SW 1271 (cell line): ENCODE measurements at places on chromosomes 4 and X.

DNA sequence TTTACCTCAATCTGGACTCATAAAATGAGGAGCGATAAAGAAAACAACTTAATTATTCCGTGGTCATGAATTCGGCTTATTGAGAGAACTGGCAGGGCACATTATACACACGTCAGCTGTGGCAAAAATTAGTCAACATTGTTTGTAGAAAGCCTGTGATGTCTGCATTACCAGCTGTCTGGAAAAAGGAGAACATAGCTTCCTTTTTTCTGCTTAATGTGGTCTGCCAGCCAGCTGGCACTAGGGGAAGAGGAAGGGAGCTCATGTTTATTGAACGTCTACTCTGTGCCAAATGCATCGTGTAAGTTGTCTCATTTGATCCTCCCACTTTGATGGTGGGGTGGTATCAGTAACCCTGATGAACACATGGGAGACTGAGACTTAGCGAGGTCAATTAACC lies 367.6 kb downstream of the ARHGAP24 start:
- no peak for DNase-seq

DNA sequence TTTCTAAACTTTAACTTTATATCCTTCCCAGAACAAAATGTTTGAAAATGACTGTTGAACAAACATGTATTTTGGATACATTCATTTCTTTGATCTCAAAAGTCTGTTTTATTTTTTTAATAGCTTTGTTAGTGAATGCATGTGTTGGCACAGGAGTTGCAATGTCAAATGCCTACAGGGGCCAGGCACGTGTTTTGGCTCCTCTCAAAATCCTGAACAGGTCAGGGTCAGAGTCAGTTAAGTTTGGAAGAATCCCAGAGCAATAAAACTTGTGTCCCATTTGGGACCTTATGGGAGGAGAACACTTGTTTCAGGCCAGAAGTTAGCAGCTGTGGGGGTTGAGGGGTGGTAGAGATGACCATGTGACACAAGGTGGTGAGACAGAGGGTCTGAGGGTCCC lies 29.0 kb upstream of the CCDC110 start:
- DNase-seq, result no peak

DNA sequence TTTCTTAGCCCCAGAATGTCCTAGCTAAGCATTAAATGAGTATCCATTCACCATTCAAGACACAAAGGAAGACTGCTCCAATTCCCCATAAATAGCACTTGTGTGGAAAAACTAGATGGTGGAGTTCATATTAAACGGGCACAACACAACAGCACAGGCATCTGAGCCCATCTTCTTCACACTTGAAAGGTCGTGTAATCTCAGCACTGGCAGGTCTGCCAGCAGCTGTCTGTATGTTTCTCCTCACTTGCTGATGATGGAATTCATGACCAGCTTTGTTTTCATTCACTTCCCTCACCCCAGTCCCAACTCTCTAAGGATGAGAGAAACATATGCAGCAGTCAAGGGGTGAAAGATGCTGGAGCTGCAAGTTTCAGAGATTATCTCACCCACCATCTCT lies 148.7 kb downstream of the AFAP1 start:
- no peak for DNase-seq

DNA sequence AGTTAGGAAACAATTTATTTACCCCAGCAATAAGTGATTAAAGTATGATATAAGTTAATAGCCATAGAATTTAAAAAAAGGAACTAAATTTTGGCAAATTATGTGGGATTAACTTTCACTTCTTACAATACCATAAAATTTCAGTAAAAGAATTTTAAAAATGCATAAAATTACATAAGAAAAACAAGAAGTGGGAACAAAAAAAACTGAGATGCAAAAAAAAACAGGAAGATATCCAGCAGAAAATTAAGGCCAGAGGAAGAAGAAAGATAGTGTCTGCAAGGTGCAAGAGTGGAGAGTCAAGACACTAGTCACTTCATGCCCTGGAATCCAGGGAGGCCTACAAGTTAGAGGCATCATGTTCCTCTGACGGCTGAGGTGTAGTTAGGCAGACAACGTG lies 184.2 kb downstream of the GASK1B start:
- no peak for DNase-seq

GRCh38 chrX:134377537-134377936 lies 82.4 kb upstream of the HPRT1 start:
- peak; percentile 3 for DNase-seq

GRCh38 chr4:105988671-105989070 lies 93.4 kb downstream of the NPNT start:
- DNase-seq, result no peak

GRCh38 chrX:15204130-15204751 lies 65.6 kb downstream of the ASB9 start:
- no peak for DNase-seq

GRCh38 chr4:20679951-20680350 lies 20.3 kb upstream of the PACRGL start:
- DNase-seq, result no peak

GRCh38 chr4:64417974-64418373 lies 8.7 kb upstream of the TECRL start:
- no peak for DNase-seq

- no peak for DNase-seq
These were observed 393.5 kb downstream of the GPM6A start for GRCh38 chr4:175418516-175418915.

DNA sequence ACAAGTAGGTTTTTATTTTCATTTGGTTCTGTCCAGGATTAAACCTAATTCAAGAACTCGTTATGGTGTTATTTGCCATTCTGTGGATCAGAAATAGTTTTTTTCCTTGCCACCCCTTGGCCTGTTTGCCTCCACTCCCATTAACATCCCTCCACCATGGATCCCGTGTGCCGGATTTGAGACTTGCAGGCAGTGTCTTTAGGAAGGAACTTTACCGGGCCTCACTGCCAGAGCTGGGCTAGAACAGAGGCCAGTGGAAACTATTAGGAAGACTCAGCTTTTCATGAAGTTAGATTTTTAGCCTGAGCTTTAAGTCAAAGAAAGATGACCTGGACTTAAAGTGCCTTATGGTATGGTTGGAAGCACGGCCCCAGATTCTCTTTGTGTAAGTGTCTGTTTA lies 2.4 kb downstream of the KLHL2 start:
- no peak for DNase-seq

- DNase-seq, result no peak
These were observed 61.2 kb downstream of the METTL14 start for GRCh38 chr4:118746251-118746919.

- DNase-seq, result peak; percentile 18
These were observed 6.2 kb upstream of the CXCL13 start for GRCh38 chr4:77599378-77599777.

DNA sequence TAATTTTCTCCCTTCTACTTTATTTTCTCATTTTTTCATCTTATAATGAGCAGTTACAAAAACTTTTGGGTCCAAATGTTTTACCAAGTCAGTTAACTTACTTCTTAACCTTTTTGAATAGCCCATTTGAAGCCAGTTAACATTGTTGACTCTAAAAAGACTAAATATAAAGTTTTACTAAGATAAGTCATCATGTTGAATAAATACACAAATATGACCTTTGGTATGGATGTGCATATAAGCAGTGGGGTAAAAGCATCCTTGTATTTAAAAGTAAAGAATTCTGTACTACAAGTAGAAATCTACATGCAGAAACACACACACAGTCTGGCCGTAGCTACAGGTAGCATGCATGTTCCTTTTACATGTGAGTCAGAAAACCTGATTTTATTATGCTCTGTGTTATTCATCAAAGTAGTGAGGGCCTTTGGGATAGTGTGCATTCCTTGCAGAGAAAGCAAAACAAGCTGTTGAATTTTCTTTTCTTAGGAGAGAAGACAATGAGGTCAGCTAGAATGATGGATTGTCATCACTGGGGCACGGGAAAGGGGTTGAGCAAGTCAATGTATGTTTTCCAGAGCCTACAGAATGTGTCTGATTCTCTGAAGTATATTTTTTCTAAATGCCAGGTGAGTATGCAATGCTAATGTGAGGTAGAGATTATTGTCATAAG lies 533.2 kb upstream of the AGA start:
- no peak for DNase-seq

- no peak for DNase-seq
These were observed 276.9 kb upstream of the TACR3 start for GRCh38 chr4:103996637-103997036.

GRCh38 chrX:150308532-150309157 lies 54.5 kb upstream of the MAMLD1 start:
- no peak for DNase-seq

- no peak for DNase-seq
These were observed 355 bp downstream of the SCML1 start for GRCh38 chrX:17737710-17737985.

DNA sequence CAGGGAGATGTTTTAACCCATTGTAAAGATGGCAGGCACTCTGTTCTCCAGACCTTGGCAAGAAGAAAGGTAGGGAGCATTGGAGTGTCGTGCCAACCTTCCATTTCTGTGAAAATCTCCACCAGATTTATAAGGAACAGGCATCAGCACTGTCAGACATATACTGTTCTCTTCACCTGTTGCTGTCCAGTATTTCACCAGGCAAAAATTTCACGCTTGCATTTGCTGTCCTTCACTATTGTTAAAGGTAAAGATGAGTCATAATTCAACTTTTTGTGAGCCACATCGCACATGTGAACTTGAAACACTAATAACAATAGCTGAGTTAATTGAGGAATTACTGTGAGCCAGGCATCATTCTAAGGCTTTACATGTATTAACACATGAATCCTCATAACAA lies 203.4 kb downstream of the ENOX2 start:
- no peak for DNase-seq

GRCh38 chr4:67894659-67895058 lies 10.9 kb upstream of the TMPRSS11D start:
- no peak for DNase-seq

DNA sequence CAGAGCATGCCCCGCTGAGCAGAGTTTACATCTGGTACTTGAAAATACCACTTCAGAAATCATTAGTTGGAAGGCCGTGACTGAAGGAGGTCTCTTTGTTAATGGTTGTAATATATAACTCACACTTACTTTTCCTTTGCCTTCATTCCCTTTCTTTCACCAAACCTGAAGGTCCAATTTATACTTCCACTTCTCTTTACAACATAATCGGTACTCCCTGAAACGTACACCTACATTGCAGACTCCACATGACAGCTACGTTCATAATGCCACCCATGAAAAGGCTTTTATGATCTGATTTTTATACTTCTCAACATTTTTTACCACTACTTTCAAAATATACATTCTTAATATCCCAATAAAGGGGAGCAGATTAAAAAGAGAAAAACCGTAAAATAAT lies 298.7 kb downstream of the C4orf33 start:
- no peak for DNase-seq

DNA sequence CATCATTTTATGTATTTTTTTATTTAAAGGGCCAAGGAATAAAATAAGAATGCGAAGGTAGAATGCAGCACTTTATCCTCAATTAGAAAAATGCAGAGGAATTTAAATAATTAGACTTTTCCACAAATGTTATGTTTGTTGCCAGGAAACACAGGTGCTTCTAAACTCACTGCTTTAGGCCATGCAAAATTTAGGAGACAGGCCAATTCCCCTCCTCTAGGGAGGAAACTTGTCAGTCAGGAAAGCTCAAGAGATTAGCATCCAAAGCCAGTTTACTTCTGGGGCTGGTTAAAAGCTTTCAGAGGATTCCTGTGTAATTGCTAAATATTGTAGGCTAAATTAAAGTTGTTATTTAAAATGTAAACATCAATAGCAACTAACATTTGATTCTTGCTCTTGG lies 124.5 kb downstream of the DMD start:
- DNase-seq, result no peak

DNA sequence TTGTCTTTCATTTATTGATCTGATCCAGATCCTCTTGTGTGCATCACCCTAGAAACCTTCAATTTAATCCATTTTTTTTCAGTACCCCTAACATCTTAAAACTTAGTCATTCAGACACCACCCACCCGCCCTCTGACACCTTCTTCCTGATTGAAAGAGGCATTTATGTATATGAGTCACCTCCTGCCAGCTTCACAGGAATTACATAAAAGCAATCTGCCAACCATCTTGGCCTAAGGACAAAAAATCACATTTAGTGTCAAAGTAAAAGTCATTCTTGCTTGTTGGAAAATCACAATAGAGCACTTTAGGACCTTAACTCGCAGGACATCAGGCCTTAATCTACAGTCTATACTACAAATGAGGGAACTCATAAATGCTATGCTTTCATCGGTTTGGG lies 52.1 kb downstream of the NDST3 start:
- peak; percentile 4 for DNase-seq

DNA sequence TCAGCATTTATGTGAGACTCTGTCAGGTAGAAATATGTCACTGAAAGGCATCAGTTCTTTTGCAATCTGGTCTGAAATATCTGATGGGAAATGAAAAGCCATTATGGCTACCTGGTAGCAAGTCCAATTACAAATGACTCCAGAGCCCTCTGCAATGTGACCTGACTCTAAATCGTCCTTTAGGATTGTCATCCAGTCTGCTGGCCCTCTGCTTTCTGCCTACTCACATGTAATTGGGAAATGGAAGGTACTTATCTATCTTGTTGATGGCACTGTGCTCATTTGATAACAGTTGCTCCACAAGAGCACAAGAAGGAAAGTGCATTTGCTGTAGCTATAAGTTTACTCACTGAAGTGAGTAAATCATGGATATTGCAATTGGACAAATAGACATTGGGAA lies 799.8 kb downstream of the RAPGEF2 start:
- no peak for DNase-seq

GRCh38 chr4:139246166-139246565 lies 33.9 kb downstream of the MGARP start:
- no peak for DNase-seq

- no peak for DNase-seq
These were observed 151.4 kb downstream of the ZNF518B start for GRCh38 chr4:10305816-10306215.

DNA sequence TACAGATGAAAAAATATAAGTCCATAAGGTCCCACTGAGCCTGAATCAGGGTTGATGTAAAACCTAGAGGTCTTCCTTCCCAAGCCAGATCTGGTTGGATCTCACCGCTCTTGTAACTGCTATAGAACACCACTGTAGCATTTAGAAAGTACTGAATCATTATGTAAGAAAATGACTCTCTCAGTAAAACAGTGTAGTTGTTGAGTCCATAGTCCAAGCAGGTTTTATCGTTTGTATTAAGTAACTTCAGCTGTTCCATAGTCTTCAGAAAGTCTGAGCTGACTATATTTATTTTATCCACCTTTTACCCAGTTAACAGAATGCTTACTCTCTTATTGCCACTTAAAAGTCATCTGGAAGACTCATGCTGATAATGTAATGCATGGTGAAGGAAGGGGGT lies 82.2 kb downstream of the POLA1 start:
- no peak for DNase-seq

- no peak for DNase-seq
These were observed 14.7 kb downstream of the ATP8A1 start for GRCh38 chr4:42642101-42642797.

- DNase-seq, result no peak
These were observed 424.2 kb downstream of the KLHL4 start for GRCh38 chrX:87941841-87942240.

- DNase-seq, result no peak
These were observed 2332.4 kb downstream of the ARAP2 start for GRCh38 chr4:33911959-33912358.
